ENCODE measurements at places on chromosomes 2 and 18.

DNA sequence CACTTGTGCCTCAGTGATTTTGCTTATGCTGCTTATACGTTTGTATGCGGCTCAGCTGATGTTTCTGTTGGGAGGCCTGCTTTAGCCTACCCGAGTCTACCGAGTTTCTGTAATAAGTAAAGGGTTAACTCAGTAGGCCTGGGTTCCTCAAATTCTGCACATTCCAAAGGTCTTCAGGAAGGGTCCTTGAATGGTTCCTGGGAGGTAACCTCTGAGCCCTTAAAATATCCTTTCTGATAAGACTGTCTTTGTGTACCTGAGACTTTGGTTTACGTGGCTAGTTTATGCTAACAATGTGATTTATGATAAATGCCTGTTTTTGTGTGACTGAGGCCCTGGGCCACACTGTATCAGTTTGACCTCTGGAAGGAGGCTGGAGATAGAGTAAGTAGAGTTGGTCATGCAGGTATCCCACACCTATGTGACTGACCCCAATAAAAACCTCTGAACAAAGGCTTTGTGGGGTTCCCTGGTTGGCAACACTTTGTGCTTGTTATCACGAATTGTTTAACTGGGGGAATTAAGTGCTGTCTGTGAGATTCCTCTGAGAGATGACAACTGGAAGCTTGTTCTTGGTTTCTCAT is 18.9 kb upstream of the PNPT1 start:
- no peak for DNase-seq

- DNase-seq = no peak
Observed at GRCh38 chr18:1092228-1092627, 187.6 kb downstream of the ADCYAP1 start.

DNA sequence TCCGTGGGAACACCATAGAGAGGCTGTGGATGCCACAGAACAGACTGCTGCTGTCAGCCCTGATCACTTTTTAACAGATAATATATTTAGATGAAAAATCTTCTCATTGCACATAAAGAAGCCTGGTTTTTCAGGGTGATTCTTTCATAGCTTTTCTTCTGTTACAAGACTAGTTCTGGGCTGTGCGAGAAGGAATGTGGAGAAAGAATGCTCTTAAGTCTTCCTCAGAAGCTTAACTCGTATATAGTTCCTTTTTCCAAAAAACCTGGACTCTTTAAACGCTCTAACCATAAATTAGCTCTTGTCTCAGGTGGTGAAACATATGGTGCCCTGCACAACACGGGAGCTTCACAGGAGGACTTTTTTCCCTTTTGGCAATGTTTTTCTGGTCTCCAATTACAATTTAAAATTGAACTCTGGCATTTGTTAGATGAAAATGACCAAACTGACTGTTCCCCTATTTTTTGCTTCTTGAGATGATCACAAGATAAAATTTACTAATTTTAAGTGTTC is 125.9 kb upstream of the SMAD7 start:
- no peak for DNase-seq

DNA sequence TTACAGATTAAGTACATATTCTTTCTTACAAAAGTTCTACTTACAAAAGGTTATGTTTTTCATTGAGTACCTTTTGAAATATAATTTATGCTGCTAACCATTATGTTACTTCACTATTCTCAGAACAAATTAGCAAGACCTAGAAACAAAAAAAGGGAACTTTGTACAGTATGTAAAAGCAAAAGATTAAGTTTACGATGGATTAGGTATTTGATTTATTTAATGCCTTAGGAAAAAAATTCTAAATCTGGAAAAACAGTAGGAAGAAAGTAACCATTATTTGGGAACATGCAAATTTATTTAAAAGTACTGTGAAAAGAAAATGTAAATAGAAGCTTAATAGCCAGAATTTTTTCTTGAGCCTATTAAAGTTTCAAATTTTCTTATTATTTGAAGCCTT is 144.6 kb downstream of the AGPS start:
- no peak for DNase-seq

- no peak for DNase-seq
Observed at GRCh38 chr18:44807766-44808165, 127.1 kb downstream of the SETBP1 start.

DNA sequence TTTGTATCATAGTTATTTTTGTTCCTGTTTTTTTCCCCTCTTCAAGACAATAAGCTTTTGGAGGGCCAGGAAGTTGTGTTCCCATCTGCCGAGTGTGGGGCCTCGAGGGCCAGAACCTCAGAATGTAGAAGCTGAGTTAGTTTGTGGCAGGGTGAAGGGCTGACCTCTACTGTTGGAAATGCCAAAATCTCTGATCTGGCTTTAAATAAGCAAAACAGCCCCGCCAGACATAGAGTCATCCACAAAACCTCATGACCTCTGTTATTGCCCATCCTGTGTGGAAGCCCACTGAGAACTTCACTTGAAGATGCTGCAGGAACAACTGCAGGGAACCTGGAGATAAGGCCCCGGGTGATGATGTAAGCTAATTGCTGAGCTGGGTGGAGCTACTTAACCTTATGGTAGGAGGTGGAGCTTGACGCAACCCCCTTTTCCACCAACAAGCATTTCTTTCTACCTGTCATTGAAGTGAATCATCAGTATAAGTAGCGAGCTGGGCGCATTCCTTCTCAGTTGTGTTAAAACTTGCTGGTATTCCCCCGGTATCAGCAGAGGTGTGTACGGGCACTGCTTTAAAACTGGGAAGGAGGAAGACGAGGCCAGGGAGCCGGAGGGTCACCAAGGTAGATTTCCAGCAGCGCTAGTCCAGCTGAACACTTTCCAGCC is 177.2 kb downstream of the NEDD4L start:
- DNase-seq = no peak

GRCh38 chr18:50011813-50012435 is 183.0 kb downstream of the MYO5B start:
- no peak for DNase-seq

DNA sequence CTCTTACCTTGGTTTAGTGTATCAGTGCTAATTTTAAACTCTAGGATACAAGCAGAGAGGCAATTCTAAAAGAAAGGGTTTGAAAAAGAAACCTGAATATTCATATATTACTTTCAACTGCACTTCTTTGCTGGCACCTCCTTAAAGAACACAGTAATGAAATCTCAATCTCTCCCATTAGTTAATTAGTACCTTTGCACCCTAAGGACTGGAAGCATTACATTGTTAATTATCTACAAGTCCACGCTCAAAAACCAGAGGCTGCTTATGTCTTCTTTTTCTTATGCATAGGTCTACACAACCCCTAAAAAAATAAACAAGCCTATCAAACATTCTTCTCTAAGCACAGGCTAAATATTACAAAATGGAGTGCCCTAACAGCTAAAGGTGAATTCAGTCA is 20.2 kb downstream of the EPHA4 start:
- DNase-seq = no peak

DNA sequence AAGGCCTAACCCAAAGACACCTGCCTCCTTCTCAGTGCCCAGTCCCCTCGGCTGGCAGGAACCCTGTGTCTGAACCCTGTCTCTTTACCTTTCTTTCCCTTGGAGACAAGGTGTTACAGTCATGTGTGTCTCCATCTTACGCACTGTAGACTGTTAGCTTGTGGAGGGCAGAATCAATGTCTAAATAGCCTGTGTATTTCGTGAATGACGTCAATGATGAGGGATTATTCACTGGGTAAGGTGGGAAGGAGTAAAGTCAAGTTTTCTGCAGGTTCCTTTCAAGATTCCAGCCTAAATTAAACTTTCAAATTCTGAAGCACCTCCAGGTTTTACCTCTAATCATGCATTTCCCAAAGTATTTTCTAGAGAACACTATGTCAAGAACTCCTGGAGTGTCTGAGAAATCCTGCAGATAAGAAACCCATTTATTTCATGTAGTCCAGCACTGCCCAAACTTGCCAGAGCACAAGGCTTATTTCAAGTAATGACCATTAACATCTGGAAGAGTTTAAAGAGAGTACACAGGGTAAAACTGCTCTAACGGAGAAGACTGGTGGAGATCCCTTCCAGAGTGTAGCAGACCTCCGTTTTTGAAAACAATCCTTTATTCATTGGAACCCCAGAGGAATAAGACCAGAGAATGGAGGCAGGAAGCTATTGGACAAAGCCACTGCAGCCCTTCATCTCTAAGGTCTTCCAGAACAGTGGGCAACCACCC is 72.8 kb downstream of the KCNF1 start:
- DNase-seq = no peak

DNA sequence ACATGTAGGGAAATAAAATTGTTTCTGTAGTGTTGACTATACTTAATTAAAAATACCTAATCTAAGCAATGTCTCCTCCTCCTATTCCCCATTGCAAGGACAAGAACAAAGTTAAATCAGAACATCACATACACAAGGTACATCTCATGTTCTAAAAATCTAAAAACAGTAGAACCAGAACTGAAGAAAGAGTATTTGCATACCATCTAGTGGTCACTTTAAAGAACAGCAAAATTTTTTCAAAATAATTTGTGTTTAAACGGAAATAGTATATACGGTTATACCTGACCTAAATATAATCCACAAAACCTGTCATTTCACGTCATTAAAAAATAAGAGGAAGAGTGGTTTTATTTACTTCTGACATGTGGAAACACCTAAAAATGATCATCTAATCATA is 294.3 kb upstream of the KCNH7 start:
- DNase-seq = peak; percentile 2

DNA sequence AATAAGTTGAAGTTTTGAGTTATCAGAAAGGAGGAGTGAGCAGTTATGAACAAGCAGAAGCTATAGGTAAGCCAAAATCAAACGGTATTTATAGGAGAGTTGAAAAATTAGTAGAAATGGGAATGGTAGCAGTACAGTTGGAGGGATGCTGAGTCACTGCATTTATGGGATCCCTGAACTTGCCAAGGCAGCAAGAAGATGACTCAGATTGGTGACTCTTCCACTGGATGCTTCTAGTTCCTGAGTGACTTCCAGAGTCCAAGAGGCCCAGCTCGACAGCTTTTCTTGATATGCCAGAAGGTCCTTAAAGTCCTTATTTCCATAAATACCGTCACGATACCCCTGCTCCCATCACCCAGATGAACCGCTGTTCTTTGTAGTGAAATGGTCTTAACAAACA is 31.1 kb upstream of the ACTR3 start:
- no peak for DNase-seq

DNA sequence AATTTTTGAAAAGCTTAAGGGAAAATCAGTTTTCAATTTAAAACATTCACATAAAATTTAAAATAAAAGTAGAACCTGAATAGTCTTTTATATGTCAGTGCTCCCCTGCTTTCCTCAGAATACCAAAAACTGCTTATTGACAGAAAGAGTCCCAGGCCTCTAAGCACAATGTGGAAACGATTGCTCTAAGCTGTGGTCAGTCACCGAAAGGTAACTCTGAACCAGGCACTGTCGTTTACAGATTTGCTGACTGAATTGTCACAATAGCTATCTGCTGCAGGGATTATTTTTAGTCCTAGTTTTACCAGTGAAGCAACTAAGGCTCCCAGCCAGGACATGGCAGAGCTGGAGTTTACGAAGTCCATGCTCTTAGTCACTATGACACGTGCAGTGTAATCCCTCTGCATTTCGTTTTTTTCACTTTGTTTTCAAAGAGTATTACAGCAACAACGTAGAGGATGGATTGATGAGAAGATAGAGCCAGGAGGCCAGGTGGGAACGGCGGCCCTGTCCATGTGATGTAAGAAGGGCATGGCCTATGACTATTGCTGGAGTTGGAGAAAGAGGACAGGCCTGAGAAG is 28.1 kb upstream of the TMEM247 start:
- DNase-seq = no peak

- DNase-seq = no peak
Observed at GRCh38 chr2:118443596-118443995, 355.3 kb downstream of the INSIG2 start.

DNA sequence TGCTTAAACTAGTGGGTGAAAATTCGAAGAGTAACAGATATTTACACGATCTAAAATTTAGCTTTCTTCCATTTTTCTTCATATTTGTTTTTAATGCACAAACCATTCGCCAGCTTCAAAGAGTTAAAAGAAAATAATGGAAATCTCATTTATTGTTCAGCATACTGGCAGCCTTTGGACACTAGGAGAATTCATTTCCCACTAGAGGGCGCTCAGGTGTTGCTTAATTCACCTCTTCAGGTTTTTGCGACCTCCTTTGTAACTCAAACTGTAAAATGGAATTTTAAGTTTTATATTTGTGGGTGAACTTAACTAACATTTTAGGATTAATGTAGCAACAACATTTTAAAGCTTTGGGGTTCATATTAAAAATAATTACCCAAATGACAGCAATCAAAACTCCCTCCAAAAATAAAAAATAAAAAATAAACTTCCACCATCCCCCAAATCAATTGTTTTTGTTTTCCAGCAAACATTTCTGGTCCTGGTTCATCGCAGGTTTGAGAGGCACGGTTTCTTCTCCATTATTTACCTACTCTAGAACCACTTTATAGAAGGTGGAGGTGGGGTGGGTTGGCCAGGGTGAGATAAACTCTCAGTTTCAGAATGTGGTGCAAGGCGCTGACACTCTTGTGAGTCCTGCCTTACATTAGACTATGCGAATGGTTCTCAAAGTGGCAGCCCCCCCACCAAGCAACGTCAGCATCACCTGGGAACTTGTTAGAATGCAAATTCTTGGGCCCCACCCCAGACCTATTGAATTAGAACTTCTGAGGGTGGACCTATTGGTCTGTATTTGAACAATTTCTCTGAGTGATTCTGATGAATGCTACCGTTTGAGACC is 24.7 kb upstream of the PNPT1 start:
- peak; percentile 30 for DNase-seq

DNA sequence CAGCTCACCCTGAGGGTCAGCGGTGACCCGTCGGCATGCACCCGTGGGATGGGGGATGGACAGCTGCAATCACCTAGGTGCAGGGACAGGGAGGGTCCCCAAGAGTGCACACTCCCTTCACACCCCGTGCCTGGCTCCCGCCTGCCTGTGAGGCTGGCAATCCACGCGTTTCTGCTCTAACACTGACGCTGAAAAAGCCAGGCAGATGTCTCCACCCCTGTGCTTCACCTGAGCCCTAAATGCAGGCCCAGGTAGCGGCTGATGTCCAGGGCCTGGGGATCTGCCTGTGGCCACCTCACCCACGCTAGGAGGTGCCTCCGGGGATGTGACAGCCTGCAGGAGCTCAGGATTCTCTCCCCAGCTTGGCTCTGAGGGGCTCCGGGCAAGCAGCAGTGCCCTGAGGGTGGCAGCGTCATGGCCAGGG is 212.0 kb upstream of the SALL3 start:
- no peak for DNase-seq

DNA sequence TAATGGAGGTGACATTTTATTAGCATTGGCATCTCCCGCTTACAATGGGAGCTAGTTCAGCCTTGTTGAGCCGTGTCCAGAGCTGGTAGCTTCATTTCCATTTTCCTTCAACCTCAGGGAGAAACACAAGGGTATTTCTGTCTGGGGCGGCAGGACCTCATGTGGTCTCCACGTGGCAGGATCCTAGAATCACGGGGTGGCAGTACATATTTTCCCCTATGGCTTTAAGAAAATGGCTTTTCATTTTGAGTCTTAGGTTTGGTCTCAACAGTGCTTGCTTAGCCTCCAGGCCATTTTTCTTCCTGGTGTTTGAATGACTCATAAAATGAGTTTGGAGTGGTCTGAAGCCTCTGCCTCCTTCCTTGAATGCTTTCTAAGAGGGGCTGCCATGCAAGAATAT is 20.3 kb downstream of the CABLES1 start:
- DNase-seq = no peak

- DNase-seq = no peak
Observed at GRCh38 chr2:184520441-184520840, 77.9 kb upstream of the ZNF804A start.

- no peak for DNase-seq
Observed at GRCh38 chr2:16104949-16105668, 164.8 kb downstream of the MYCN start.

GRCh38 chr2:98805412-98806171 is 74.7 kb upstream of the MGAT4A start:
- DNase-seq = no peak
